Fibroblast of skin of abdomen (primary cell): ENCODE measurements at places on chromosomes 4 and X.

GRCh38 chr4:12409507-12410190, 981.0 kb upstream of the HS3ST1 start:
- no peak for DNase-seq

DNA sequence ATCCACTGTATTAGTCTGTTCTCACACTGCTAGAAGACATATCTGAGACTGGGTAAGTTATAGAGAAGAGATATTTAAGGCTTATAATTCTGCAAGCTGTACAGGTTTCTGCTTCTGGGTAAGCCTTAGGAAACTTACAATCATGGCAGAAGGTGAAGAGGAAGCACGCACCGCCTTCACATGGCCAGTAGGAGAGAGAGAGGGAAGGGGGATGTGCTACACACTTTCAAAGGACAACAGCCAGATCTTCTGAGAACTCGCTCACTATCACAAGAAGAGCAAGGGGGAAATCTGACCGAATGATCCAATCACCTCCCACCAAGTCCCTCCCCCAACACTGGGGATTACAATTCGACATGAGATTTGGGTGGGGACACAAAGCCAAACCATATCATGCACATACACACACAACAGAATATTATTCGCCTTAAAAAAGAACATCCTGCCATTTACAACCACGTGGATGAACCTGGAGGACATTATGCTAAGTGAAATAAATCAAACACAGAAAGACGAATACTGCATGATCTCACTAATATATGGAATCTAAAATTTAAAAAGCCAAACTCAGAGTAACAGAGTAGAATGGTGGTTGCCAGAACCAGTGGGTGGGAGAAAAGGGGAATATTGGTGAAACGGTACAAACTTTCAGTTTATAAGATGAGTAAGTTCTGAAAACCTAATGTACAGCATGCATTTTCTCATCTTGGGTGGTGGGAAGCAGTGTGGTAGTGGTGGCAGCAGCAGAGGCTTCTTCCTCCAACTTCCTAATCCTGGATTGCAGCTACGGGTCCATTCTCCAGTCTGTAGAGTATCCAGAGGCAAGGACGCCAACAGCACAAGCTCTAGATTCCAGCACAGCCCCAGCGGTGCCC, 12.8 kb downstream of the FRYL start:
- DNase-seq, result no peak

- DNase-seq, result no peak
Measured at GRCh38 chr4:106409901-106410889, 41.6 kb upstream of the GIMD1 start.

- no peak for DNase-seq
Measured at GRCh38 chr4:7238300-7238960, 46.1 kb downstream of the SORCS2 start.

GRCh38 chrX:53704294-53704693, 17.8 kb upstream of the HUWE1 start:
- no peak for DNase-seq

- DNase-seq, result peak; percentile 74
Measured at GRCh38 chrX:115642895-115643530, 82.0 kb downstream of the PLS3 start.

- DNase-seq, result peak; percentile 95
Measured at GRCh38 chrX:47662144-47662657, 3.2 kb upstream of the UXT start.

DNA sequence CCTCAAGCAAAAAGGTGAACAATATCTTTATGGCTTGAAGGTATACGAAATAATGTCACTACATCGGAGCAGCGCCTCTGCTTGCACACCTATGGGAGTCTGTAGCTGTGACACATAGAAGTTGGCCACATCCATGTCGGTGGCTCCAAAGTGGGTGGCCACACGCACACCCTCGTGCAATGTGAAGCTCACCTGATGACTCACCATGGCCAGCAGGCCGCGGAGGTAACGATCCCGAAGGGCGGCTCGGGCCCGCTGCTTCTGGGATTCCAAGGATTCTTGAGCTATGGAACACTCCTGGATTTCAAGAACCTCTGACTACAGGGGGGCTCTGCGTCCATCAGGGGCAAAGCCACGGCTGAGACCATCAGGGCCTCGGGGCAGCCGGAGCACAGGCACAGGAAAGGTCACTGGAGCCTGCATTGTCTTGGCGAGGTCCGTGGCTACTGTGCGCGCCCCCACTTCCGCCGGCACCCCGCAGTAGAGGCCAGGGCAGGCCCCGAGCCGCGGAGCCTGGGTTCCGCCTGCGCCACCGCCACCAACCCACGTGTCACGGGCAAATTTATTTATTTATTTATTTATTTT, 25.2 kb downstream of the NYX start:
- no peak for DNase-seq

- DNase-seq, result peak; percentile 31
Measured at GRCh38 chr4:67593741-67594175, 35.2 kb downstream of the STAP1 start.

DNA sequence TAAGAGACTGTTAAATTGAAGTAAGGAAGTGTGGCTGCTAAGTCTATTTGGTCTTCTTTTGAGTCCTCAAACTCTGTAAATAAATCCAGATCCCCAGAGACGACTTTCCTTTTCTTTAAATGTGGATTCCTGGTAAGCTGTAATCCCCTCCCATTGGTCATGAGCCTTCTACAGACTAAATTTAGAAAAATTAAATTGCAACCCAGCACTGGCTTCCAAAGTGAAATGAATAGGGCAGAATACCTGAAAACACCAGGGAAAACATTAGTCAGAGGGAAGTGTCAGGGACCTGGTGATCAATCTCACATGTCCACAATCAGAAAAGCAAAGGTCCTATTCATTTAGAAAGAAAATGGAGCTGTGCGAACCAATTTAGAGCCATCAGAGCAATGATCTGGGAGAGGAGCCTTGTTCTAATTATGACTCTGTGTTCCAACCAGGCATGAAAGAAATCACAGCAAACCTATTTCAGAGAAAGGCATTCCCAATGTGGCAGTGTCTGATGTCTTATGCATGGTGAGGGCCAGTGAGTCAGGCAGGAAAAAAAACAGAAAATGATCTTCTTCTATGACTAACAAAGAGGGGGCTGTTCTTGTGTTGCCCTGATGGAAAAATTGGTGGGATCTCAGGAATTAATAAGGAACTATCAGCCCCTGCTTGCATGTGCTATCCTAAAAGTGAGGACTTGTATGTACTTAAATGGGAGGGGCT, 19.8 kb upstream of the CCDC149 start:
- DNase-seq, result peak; percentile 68

- DNase-seq, result no peak
Measured at GRCh38 chr4:110837896-110838450, 215.1 kb upstream of the PITX2 start.

- peak; percentile 65 for DNase-seq
Measured at GRCh38 chr4:23039818-23040217, 347.1 kb downstream of the GBA3 start.

DNA sequence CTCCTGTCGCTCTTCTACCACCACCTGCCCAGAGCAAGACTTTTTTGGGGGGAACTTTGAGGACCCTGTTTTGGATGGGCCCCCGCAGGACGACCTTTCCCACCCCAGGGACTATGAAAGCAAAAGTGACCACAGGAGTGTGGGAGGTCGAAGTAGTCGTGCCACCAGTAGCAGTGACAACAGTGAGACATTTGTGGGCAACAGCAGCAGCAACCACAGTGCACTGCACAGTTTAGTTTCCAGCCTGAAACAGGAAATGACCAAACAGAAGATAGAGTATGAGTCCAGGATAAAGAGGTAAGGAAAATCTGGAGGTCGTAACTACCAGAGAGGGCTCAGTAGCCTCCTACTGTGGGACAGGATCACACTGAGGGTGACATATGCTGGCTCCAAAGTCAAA, 364.5 kb downstream of the MAPK10 start:
- DNase-seq, result no peak

- DNase-seq, result no peak
Measured at GRCh38 chr4:2263926-2264321, 2.0 kb upstream of the MXD4 start.

GRCh38 chr4:76858319-76858718, 39.6 kb downstream of the SOWAHB start:
- DNase-seq, result no peak

- no peak for DNase-seq
Measured at GRCh38 chrX:41686788-41687187, 2.0 kb upstream of the GPR34 start.

GRCh38 chr4:154039435-154040343, 250.8 kb upstream of the SFRP2 start:
- DNase-seq, result peak; percentile 32

DNA sequence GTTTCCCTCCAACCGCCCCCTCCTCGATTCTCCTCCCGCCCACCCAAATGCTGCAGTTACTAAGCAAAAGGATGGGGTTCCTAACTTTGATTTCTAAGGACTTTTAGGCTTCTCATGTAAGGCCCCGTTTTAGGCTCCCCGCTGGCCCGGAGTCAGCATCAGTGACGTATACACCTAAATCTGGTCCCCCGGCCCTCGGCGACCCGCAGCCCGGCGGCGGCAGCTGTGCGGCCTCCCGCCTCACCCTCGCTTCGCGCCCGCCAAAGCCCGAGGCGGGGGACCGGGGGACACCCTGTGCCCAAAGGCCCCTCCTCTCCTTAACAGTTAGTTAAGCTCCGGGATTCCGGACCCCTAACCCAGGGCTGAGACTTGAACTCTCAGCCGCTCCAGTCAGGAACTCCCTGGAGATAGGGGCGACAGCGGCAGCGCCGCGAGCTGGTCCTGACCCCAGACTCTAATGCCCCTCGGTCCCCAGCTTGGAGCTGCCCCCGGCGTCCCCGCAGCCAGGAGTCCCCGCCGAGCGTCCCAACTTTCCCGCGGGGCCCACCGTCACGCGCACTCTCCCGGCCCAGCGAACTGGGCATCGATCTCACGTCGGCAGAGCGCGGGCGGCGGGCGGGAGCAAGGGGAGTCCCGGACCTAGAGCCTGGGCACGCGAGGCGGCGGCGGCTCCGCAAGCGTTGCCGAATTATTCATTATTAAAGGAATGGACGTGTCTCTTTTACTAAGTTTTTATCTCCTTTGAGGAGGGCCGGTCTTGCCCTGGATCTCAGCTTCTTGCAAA, 1.5 kb upstream of the NR3C2 start:
- DNase-seq, result no peak

DNA sequence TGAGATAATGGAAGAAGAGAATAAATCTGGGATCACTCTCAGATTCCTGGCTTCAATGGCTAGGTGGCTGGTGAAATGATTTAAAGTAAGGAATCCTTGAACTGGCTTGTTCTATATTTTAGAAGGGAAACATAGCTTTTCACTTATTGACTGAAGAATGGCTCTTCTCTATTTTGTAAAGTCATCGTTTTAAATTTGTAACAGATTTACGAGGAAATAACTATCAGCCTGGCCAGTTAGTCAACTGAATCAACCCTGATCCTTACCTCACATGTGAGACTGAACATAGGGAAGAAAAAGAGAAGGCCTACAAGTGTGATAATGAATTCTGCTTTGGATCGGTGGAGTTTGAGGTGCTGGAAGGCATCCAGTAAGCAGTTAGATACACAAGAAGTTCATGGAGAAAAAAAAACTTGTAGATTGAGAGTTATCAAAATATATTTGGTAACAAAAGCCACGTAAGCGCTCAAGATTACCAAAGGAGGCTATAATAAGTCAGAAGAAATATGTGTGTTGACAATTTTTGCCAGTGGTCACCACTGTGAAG, 12.0 kb downstream of the AREG start:
- no peak for DNase-seq

GRCh38 chr4:17688011-17688441, 73.6 kb downstream of the MED28 start:
- peak; percentile 8 for DNase-seq

DNA sequence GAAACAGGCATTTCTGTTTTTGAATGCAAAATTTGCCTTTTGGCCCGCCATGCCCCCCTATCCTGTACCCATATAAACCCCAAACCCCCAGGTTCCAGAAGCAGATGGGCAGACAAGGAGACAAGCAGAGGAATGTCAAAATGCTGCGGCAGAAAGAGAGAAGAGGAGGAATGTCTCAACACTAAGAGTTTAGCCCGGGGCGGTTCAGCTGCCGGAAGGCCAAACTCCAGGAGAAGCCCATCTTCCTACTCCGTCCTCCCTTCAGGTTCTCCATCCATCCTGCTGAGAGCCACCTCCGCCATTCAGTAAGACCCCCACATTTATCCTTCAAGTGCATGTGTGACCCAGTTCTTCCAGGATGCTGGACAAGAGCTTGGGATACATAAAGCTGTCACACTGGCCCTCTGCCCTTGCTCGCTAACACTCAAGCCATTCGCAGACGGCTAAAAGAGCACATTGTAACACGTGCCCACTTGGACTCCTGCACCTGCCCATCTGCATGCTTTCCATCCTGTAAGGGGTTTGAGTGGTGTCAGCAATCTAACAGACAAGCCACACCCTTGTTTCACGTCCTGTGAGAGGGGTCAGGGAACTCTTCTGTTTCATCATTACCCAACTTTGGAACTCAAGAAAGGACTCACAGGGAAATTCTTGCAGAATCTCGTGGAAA, 31.3 kb downstream of the TLR10 start:
- DNase-seq, result no peak

- DNase-seq, result peak; percentile 77
Measured at GRCh38 chrX:9171841-9172463, 138.0 kb upstream of the FAM9B start.

- DNase-seq, result peak; percentile 14
Measured at GRCh38 chr4:5839751-5840674, 52.9 kb downstream of the CRMP1 start.

GRCh38 chr4:150768497-150768896, 186.5 kb downstream of the MAB21L2 start:
- DNase-seq, result peak; percentile 18

- DNase-seq, result no peak
Measured at GRCh38 chr4:77432717-77433417, 172.8 kb upstream of the CXCL13 start.

DNA sequence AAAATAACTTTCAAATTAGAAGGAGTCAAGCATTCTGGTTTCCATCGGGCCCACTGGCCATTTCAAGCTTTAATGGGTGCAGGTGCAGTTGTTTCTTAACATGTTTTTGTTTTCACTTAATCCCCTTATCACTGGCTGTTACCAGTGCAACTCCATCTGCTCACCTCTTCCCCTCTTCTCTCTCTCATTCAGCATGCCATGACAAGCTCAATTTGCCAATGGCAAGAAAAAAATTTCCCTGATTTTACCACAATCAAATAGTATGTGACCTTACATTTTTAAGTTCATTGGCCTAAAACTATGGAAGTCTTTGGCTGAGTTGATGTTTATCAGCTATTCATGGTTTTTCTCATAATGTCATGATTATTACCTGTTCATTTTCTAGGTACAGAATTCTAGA, 299.1 kb upstream of the BMP3 start:
- DNase-seq, result no peak

DNA sequence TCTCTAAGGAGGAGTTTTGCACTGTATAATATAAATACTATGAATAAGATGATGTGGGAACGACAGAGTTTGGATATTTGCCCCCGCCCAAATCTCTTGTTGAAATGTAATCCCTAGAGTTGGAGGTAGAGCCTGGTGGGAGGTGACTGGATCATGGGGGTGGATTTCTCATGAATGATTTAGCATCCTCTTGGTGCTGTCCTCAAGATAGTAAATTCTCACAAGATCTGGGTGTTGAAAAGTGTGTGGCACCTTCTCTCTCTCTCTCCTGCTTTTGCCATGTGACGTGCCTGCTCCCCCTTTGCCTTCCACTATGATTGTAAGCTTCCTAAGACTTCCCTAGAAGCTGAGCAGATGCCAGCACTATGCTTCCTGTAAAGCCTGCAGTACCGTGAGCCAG, 241.6 kb upstream of the ETNPPL start:
- DNase-seq, result no peak

- no peak for DNase-seq
Measured at GRCh38 chr4:67909905-67910584, 26.2 kb upstream of the TMPRSS11D start.
